Suprapubic skin (tissue), 4 donors: ENCODE measurements at places on chromosomes 16 and 17. TPM values are rescaled to one million over a fixed set of nuclear protein-coding genes. Genes with fewer than 3 reads are reported as not detected.

- DNase-seq = peak; percentile 91
- H3K4me1 ChIP-seq = peaks cover 29% of the 10 kb centered on the region
- H3K36me3 ChIP-seq = no peaks in the 10 kb centered on the region
- H3K4me3 ChIP-seq = peak within 1 kb of the TSS; percentile 82
- no peaks in the 10 kb centered on the region for H3K27me3 ChIP-seq
- peak within 1 kb of the TSS; percentile 82 for H3K27ac ChIP-seq
These were observed at the start of gene TANC2 for GRCh38 chr17:62965686-62966425. TANC2 (plus strand) TSS chr17:62966235; CDS start chr17:63009560, 43,325 bp downstream.

DNA sequence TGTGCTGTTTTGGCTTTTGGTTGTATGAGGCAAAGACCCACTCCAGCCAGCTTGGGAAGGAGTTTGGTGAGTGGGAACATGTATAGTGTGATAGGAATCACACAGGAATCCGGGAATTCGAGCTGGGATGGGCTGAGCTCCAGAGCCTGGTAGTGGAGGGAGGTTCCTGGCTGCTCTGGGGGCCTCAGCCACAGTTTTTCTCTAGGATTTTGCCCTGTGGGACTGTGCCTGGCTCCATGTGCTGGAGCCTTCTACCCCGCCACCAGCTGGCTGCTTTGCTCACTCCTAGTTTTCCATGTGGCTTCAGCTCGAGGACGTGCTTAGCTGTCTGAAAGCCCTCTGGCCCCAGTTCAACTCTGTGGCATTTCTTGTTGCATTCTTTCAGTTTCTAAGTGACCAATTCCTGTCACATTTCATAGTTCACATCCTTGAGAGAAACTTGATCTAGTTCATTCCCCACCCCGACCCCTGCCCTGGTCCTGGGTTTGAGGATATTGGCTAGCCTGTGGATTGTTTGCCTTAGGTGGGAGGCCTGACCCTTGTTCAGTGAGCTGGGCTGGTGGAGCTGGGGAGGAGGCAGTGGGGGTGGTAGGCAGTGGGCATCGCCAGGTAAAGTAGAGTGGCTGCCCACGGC is 5.0 kb downstream of the SEC14L1 start:
- H3K27me3 ChIP-seq = no peaks in the 10 kb centered on the region
- peak overlapping the region; percentile 65 for H3K27ac ChIP-seq
- peaks cover 35% of the 10 kb centered on the region for H3K4me1 ChIP-seq
- DNase-seq = peak; percentile 81
- H3K4me3 ChIP-seq = peak overlapping the region; percentile 16

DNA sequence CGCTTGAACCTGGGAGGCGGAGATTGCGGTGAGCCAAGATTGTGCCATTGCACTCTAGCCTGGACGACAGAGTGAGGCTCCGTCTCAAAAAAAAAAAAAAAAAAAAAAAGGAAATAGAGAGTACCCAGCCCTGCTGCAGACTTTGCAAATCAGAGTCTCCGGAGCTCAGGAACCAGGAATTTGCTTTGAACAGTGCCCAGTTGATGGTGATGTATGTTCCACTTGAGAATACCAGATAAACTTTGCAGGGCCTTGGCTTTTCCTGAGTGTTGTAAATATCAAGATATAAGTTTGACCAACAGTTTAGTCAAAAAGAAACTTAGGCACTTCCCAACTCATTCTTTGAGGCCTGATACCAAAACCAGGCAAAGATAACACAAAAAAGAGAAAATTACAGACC is 30.6 kb upstream of the MAP3K14 start:
- no peak overlapping the region for H3K4me3 ChIP-seq
- peaks cover 23% of the 10 kb centered on the region for H3K4me1 ChIP-seq
- no peak overlapping the region for H3K27ac ChIP-seq
- no peaks in the 10 kb centered on the region for H3K36me3 ChIP-seq
- no peak for DNase-seq

GRCh38 chr17:77933777-77934398 is 24.6 kb upstream of the TNRC6C start:
- H3K36me3 ChIP-seq = no peaks in the 10 kb centered on the region
- no peak overlapping the region for H3K27ac ChIP-seq
- peaks cover 4% of the 10 kb centered on the region for H3K4me1 ChIP-seq
- DNase-seq = no peak

The CACNG3 gene
- not detected for total RNA-seq

The PERCC1 gene
- not detected for total RNA-seq

DNA sequence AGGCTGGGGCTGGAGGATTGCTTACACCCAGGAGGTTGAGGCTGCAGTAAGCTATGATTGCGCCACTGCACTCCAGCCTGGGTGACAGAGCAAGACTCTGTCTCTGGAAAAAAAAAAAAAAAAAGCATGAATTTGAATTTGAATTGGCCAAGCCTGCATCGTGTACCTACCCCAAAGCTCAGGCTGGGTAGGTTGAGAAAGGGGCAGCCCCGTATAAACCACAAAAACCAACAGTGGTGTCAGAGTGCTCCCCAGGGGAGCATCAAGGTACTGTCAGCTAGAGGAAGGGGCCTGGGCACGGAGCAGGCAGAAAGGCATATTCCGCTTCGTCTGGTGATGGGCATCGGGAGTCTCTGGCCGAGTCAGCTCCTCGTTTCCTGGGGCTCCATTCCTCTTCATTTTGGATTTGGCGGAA is 40.9 kb downstream of the RAP1GAP2 start:
- no peak overlapping the region for H3K4me3 ChIP-seq
- DNase-seq = no peak

- no peak for DNase-seq
- no peak overlapping the region for H3K27ac ChIP-seq
These were observed 984 bp downstream of the CENPV start for GRCh38 chr17:16352303-16352666.
